ENCODE measurements at places on chromosomes 2 and 18.

GRCh38 chr18:40882468-40882867 is 1072.6 kb upstream of the PIK3C3 start:
- DNase-seq, result no peak

DNA sequence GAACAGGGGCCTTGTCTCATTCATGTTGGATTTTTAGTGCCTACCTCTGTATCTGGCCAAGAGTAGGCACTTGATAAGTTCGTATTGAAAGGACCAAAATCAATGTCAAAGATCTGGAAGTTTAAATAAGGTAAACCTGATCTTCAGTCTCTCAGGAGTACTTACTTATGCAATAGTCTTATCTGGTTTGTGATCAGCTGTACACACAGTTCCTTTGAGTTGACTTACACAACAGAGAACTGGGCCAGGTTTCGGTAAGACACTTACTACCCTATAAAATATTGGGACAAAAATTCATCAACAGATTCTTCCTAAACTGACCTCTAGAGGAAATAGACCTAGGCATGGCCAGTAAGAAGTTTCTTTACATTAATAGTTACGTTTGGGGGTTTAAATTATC is 113.6 kb upstream of the NXPH2 start:
- no peak for DNase-seq

- DNase-seq, result no peak
Observed at GRCh38 chr2:43251171-43251731, 24.8 kb upstream of the ZFP36L2 start.

DNA sequence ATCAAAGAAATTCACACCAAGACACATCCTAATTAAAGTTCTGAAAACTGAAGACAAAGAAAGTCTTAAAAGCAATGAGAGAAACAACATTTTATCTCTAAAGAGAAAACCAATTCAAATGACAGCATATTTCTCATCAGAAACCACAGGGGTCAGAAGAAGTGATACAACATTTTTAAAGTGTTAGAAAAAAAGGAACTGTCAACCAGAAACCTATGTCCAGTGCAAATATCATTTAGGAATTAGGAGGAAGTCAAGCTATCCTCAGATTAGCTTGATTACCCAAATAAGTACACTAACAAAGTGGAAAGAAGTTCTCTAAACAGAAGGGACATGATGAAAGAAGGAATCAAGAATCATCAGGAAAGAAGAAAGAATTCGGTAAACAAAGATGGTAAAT is 59.5 kb upstream of the BCL2L11 start:
- DNase-seq, result no peak

DNA sequence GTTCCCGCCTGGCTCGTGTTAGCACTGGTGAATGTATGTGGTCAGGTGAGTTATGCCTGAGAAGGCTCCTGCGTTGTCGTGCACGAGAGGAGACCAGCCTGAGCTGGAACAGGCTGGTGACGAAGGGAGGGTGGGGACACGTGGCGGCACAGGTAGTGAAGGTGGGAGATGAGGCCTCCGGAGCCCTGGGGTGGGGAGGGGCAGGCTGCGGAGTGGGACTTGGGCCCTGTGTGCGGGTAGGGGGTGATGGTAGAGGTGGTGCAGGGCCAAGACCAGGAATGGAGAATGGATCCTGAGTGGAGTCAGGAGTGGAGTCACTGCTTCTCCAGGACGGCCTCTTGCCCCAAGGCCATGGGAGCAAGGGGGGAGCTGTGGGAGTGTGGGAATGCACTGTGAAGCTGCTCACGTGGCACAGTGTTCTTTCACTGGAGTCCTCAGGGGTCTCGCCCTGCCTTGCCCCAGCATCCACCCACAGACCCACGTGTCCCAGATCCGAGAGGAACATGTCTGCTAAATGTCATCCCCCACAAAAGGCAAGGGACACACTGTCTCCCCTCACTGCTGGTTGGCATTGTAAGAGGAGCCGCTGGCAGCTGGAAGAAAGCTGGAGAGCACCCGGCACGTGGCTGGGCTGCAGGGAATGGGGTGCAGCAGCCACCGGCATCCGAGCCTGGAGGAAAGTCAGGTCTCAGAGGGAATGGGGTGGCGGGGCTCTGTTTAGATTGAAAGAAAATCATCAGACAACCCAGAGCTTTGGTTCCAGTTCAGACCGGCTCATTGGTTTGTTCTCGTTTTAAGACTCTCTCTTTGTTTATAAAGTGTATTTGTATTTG is 63.7 kb downstream of the CYP26B1 start:
- no peak for DNase-seq

DNA sequence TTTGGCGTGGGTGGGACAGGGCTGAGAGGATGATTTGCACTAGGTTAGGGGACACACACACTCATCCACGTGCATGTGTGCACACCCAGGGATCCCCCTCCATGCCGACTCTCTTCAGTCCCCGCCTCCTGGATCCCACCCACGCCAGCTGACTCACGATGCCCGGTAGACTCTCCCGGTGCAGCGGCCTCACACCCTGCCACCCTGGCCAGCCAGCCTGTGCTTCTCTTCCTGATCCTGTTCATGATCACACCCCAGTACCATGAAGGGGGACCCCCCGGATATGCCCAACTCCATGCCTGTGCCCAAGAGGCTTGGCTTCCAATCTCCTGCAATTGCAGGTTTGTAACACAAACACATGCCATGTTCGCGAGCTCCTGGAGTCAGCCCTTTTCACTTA is 157.8 kb upstream of the HDAC4 start:
- no peak for DNase-seq

- DNase-seq, result no peak
Observed at GRCh38 chr2:204367466-204367865, 177.8 kb upstream of the PARD3B start.

DNA sequence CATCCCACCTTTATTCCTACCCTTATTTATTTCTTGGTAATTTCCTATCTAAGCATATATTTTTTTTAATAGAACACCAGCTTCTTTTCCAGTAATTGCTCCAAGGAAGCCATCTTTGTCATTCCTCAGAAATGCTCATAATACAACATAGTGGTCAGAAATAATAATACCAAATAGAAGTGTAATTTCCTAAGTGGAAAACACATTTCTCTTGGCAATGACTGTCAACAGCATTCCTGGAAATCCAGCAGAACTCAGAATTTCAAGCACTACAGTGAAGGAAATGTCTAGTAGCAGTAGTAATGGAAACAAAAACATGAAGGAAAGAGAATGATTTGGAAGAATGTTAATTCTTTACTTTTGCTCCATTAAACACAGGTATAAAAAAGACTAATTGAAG is 56.6 kb downstream of the GDF7 start:
- DNase-seq, result no peak

DNA sequence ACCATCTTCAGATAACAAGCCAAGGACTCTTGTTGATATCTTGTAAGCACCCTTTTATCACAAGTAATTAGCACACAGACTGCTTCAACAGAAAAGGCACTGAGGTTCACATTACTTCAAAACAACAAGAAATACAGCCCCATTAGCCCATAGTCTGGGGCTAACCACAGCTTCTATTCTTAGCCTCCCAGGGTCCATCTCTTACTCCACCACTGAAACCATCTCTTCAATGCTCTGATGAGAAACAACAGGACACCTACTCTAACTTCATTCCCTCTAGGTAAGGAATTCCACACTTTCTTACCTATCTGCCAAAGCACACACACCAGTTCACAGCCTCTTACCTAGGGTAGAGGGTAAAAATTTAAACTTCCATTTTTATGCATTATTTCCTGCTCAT is 26.4 kb upstream of the CYTIP start:
- DNase-seq, result no peak

DNA sequence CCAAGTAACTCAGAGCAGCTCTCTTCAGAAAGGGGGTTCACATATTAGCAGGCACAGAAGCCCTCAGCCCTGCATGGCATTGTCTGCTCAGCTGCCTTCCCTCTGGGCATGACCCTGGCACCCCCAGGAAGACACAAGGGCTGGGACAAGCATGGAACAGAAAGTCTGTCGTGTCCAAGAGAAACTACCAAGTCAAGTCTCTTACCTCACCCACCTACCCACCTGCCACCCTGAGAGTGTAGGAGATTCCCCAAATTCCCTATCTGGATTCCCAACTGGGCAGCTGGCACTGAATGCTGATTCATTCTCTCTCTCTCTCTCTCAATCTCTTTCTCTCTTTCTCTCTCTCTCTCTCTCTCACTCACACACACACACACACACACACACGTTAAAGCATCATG is 21.6 kb downstream of the SMAD7 start:
- no peak for DNase-seq

GRCh38 chr2:165888171-165888570 is 65.4 kb downstream of the TTC21B start:
- no peak for DNase-seq

DNA sequence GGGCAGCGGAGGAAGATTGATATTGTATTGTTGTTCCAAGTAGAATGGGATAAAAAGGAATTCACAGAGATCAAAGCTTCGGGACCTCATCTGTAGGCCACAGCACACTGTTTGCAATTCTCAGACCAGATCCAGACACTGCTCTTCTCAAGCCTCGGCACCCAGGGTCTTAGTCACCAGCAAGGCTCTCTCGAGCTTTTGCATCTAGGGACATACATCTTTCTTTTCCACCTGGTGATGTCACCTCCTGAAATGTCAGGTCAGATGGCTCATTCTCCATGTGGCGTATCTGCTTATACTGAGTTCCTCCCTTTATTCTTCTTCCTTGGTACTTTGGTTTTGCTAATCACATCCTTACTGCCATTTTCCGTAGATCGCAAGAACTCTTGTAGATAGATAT is 42.9 kb upstream of the SNTG2 start:
- no peak for DNase-seq

GRCh38 chr2:201194097-201194496 is 11.2 kb downstream of the CASP10 start:
- DNase-seq, result no peak

GRCh38 chr2:101272045-101272784 is 19.5 kb downstream of the CNOT11 start:
- DNase-seq, result no peak

DNA sequence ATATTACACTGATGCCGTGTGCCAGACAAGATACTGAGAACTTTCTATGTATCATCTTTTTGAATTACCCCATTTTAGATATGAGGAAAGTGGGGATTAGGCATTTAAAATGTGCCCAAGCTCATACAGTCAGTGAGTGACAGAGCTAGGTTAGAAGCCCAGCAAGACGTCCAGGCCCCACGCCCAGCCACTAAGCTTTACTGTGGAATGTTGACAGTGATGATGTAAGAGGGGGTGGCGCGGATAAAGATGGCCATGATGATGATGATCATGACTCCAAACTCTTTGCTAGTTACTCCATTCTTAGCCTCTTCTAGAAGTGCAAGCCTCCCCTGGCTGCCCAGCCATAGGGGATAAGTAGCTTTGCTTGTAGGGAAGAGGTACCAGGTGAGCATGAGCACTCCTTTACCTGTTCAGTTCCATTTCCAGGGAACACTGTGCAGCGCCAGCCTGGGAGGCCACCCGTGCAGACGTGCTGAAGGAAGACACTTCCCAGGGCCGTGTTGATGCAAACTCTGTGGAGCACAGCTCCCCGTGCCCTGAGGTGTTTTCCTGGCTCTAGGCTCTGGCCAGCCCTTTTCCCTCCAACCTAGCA is 65.5 kb downstream of the BCL2L11 start:
- no peak for DNase-seq

- DNase-seq, result no peak
Observed at GRCh38 chr2:105371156-105371555, 27.7 kb downstream of the FHL2 start.

- DNase-seq, result no peak
Observed at GRCh38 chr18:27838225-27838624, 338.7 kb downstream of the CDH2 start.

GRCh38 chr2:218823196-218823855 is 8.3 kb downstream of the PRKAG3 start:
- DNase-seq, result no peak

- DNase-seq, result no peak
Observed at GRCh38 chr2:54042341-54042740, 71.5 kb upstream of the PSME4 start.

DNA sequence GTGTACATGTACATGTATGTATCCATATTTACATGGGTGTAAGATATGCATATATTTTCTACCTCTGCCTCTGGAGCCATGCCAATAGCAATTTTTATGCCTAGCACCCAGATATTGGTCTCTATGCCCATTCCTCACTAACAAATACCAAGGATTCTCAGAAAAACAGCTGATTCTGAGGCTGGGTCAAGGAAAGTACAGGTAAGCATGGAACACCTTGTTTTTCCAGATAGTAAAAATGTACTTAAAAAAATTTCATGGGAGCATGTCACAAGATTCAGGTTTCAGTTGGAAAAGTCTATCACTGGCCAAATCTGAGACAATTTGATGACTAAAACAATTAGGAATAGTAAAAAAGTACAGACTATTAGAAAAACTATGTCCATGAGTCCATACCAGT is 114.5 kb upstream of the MAPRE2 start:
- DNase-seq, result no peak

DNA sequence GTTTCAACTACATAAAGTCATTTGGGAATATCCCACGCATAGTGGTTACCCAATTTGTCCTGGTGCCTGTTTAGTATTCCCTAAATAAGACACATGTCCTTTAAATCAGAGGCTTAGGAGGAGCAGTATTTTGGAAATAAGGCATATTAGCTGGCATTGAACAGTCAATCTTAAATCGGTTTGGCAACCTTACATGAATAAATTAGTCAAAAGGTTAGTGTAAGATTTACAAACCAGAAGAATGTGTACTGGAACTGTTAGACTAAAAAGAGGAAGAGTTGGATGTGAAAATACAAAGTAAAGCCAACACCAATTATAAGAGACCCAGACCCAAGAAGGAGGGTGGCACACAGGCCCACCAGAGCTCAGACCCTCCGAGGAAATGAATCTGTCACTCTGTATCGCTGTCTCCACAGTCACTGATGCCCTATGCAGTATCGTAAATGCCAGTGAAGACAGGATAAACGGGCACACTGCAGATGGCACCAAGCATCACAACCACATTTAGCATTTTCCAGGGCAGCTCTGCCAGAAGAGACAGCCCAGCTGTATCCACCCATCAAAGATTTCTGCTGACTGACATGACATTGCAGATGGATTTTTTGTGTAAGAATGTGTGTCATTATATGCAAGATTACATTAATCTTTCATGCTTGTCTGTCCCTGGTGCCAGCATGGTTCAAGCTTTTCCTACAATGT is 90.4 kb downstream of the CERKL start:
- DNase-seq, result no peak

DNA sequence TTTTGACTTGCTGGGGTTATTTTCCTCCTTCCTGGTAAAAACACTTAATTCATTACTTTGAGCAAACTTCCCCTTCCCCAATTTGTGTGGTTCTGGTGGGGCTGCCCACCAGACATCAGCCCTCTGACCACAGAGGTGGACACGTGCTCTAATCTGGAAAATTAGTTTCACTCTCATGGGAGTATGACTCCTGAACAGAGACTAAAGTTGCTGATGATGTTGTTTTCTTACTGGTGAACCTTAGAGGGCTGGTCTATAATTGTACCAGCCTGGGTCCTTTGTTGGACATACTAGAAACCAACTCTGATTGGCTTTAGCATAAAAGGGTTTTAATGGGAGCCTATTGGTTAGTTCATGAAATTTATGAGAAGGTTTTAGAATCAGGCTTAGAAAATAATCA is 54.1 kb upstream of the ACYP2 start:
- DNase-seq, result no peak

Measured in globus pallidus (tissue), 1 donor.